ENCODE measurements at places on chromosomes 3 and 15. TPM values are rescaled to one million over a fixed set of nuclear protein-coding genes. Genes with fewer than 3 reads are reported as not detected.

SCAANT1 gene
- not detected for total RNA-seq

SNX4 gene
- total RNA-seq: 36.2 TPM

IQCF5 gene
- total RNA-seq: not detected

SLC9C1 gene
- not detected for total RNA-seq

SMAD6 gene
- total RNA-seq: 31.8 TPM

TBL1XR1 gene
- total RNA-seq: 297 TPM

RPL39L gene
- 9.1 TPM for total RNA-seq

Measured in osteoblast (primary cell).